Activated T-helper 1 cell treated with anti-CD3 and anti-CD28 coated beads, Interleukin-12 subunit alpha, Interleukin-12 subunit beta, Interleukin-2, Interleukin-4 antibody, amounts not matched to agents 30 ng/mL and 10 ng/mL and 1 ng/mL, durations not matched to agents 14 hours and 24 hours and 36 hours (primary cell): ENCODE measurements at places on chromosomes 12 and 14. TPM values are rescaled to one million over a fixed set of nuclear protein-coding genes. Genes with fewer than 3 reads are reported as not detected.

DNA sequence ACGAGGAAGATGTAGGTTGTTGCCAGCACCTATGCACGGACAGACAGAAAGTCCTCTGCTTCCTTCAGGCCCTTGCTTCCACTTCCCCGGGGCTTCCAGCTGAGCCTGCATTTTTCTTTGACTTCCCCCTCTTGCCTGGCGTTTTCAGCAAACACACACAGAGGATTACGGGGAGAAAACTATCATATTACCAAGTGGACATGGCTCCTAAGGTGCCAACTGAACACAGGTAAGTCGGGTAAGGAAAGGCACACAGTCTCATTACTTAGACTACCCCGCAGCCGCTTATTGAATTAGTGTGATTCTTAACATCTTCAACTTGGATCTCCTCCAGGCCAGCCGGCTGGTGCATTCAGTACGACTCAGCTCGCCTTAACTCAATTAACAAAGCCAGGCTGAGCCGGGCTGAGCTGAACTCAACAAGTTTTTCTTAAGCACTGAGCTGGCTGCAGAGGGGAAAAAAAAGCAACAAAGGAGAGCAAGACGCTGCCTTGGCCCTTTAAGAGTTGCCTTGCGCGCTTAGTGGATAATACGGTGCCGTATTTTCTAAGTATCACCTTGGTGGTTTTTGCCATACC is 19.2 kb upstream of the MAP1LC3B2 start:
- no peak for DNase-seq

Gene STAT6
- total RNA-seq: 306 and 318 TPM in 2 replicates

DNA sequence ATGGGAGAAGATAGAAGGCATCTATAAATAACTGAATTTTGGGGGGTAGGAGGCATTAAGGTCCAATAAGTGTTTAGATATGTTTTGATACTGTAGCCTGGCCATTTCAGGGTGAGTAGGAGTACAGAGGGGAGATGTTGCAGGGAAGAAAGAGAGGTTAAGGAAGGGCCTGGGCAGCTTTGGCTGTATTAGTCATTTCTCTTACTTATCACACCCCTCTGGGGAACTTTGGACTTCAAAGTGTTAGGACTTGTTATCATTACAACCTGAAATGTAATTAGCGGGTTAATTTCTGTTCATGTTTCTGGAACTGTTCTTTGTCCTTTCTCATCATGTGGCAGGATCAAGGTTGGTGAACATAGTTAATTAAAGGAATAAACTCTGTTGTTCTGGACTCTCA is 40.3 kb downstream of the SUSD6 start:
- DNase-seq: no peak

- DNase-seq: no peak
Observed at GRCh38 chr12:2058837-2059236, 6.0 kb downstream of the CACNA1C start.

Gene RHOJ
- total RNA-seq: not detected in 2 replicates

DNA sequence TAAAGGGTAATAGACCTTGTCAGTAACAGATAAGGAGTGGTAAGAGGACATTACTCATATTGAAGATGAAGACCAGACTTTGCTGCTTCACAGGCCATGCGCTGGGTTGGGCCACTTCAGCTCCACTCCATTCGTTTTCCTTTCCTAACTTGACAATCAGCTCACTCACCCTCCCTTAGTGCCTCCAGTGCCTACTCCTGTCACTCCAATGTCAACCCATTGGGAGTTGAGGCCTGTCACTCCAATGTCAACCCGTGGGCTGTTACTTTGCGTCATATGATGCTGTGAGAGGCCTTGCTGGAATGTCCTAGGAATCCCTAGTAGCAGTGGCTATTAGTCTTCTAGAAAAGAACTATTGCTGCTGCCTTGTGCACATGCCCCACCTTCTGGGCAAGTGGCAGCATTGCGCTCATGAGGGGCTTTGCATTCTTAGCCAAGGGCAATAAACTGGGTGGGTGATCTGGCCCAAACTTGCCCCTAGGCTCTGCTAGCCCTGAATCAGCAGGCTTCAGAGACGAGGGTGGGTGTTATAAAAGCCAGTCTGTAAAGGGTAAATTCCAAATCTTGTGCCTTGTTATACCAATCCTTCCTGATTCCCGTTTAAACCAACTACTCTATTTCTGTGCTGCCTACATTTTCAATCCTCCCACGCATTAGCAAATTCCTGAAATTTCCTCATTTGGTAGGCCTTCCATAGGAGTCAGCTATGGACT is 36.1 kb downstream of the BAZ2A start:
- peak; percentile 28 for DNase-seq

GRCh38 chr12:102022286-102022685 is 39.5 kb downstream of the WASHC3 start:
- DNase-seq: no peak

DNA sequence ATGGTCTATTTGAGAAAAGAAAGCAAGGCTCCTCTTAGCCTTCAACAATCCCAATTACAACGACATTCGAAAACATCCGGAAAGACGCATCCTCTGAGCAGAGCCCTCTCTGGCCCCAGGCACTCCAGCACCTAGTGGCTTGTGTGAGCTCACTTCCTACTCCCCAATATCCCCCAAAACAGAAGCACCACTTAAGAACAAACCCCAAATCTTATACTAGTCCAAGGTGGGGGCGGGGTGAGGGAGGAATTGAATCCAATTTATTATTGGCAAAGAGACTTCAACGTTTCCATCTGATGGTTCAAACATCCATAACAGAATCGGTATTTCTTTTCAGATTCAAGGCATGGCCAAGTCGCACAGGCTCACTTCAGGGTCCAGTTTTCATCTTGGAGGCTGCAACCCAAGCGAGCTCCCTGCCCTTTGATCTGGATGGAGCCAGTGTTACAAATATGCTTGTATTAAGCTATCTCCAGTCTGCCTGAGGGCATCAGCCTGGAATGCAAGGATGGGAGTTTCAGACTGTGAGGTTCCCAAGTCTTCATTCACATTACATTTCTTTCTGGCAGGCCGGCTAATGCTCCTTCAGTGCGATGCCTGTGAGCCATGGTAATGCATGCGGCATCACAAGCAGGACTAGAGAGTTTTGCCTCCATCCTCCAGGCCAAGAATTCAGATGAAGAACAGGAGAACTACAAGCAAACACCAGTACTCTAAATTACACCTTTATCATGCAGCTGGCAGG is 132.5 kb upstream of the FOXN3 start:
- no peak for DNase-seq

DNA sequence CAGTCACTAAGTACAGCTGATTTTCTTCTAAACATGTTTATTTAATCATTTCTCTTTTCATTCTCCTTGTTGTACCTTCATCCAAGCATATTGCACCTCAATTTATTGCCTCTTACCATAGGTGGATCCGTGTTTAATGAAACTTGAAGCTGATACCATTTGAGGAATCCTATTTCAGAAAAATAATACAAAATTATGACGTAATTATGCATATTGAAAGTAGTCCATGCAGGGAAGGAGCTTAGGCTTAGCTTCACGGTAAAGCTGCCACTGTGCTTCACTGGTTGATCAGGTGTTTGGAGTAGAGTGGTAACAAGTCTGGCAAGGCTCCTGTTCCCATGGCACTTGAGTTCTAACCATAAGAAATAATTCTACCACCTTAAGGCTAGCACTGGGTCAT is 61.0 kb upstream of the CLEC14A start:
- DNase-seq: no peak

Gene NPFF
- 0.44 TPM in 1 of 2 replicates, not detected in the other for total RNA-seq

DNA sequence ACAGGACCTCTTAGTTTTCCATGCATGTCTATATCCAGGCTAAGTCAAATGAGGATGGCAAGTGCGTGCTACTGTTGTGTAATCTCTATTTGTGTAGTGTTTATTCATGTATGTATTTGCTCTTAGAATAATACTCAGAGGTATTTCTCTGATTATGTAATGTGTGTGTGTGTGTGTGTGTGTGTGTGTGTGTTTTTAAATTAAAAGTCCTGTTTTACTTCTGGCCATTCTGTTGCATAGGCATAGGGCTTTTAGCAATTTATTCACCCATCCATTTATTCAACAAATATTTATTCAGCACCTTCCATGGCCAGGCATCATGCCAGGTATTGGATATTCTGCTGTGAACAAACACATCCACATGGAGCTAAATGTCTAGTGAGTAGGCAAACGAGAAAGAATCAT is 63.5 kb downstream of the PELI2 start:
- no peak for DNase-seq

- no peak for DNase-seq
Observed at GRCh38 chr14:74299061-74299545, 3.6 kb downstream of the ABCD4 start.

Gene ZC2HC1C
- total RNA-seq: 0.71 and 0.80 TPM in 2 replicates

- no peak for DNase-seq
Observed at GRCh38 chr12:121239351-121240061, 29.6 kb downstream of the P2RX4 start.

DNA sequence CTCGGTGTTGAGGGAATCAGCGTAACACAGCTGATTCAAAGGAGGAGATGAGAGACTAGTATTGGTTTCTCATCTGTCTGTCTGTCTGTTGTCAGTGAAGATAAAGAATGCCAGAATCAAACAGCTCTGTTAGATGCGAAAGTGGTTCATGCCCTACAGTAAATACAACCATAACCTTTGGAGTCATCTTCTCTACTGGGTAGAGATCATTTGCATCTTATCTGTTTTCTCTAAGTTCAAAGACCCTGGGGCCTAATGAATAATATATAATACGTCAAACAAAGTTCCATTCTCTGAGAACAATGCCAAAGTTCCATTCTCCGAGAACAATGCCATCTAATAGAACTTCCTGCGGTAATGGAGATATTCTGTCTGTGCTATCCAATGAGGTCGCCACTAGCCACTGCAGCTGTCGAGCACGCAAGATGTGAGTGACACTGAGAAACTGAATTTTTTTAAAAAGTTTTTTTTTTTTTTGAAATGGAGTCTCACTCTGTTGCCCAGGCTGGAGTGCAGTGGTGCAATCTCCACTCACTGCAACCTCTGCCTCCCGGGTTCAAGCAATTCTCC is 6.6 kb downstream of the IL31 start:
- no peak for DNase-seq

DNA sequence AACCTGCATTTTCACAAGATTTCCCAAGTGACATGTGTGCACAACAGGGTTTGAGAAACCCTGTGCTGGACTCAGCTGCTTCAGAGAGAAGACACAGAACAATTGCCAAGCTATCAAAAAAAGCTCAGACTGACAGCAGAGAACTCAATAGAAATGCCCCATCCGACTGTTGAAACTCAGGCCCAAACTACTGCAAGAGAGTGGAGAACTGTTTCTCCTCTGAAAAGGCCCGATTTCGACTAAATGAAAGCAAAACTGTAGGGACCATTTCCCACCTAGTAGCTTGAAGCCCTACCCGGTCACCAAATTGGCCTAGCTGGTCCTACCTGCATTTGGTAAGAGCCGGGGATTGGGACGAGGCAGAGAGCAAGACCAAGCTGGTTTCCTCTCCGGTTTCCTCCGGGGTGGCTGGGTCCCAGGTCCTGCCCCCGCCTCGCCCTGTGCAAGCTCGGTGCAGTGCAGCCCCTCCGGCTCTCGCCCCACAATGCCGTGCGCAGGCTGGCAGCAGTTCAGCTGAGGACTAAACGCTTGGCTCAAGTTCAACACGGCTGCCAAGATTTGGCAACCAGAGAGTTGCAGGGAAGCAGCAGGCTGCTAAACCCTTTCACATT is 1180.6 kb downstream of the VRK1 start:
- DNase-seq: peak; percentile 62

- no peak for DNase-seq
Observed at GRCh38 chr14:103578401-103579075, 15.8 kb downstream of the COA8 start.

- DNase-seq: no peak
Observed at GRCh38 chr12:86723326-86723725, 467.1 kb upstream of the MGAT4C start.

- no peak for DNase-seq
Observed at GRCh38 chr14:68811171-68811570, 18.3 kb upstream of the ZFP36L1 start.

GRCh38 chr12:16225692-16226091 is 51.8 kb downstream of the SLC15A5 start:
- DNase-seq: no peak

DNA sequence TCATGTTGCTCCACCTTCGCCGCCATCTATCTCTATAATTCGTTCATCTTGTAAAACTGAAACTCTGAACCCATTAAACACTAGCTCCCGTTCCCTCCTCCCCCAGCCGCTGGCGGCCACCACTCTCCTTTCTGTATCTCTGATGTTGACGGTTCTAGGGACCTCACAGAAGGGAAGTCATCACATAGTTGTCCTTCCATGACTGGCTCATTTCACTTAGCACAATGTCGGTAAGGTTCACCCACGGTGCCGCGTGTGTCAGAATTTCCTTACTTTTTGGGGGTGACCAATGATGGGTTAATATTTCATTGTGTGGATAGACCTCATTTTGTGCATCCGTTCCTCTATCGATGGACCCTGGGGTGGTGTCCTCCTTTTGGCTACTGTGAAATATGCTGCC is 2.0 kb upstream of the CACNA2D4 start:
- DNase-seq: no peak
